ENCODE measurements at places on chromosomes 5 and 9.

DNA sequence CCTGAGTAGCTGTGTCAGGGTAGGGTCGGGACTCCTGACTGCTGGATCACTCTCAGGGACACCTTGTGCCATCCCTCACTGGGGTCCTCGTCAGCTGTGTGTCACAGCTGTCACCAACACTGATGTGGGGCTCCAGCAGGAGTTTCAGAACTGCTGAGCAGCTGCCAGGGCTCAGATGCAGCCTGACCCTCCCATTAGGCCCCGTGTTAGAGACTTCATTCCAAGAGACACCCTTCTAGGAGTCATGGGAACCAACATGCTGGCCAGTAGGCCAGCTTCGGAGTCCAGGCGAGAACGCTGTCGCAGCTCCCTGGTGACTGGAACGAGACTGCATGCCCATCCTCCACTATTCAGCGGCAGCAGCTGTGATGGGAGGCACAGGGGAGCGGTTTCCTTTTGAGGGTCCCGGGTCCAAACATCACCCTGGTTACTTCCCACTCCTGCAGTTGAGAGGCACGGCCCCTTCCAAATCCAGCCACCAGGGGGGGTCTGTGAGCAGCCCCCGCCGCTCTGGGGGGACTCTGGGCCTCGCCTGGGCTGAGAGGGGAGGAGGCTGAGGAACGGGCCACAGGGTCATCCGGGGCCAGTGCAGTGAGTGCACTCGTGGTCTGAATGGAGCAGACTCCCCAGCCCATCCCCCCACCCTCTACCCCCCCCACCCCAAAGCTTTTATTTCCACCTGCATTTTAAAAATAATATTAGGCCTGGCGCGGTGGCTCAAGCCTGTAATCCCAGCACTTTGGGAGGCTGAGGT, 12.6 kb upstream of the TCF7 start:
- DNase-seq, result peak; percentile 34

- DNase-seq, result no peak
These were observed 289.4 kb downstream of the EFNA5 start for GRCh38 chr5:107381189-107381856.

GRCh38 chr5:73954381-73954780, 328.4 kb downstream of the ARHGEF28 start:
- DNase-seq, result no peak

DNA sequence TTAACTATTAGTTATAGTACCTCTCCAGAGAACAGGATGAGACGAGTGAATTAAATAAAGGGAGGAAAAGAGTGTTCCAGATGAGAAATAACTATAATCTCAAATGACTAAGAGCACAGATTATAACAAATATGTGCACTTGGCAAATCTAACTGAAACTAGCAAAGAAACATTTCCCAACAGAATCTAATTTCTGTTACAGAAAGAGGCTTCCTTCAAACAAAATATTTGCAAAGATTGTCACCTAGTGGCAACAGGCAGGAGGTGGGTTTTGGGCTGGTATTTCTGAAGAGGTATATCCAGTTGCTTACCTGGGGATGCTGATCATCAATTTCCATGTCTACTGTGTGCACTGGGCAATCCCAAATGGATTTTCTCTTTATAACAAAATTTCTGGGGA, 5.6 kb upstream of the SPDL1 start:
- DNase-seq, result no peak

DNA sequence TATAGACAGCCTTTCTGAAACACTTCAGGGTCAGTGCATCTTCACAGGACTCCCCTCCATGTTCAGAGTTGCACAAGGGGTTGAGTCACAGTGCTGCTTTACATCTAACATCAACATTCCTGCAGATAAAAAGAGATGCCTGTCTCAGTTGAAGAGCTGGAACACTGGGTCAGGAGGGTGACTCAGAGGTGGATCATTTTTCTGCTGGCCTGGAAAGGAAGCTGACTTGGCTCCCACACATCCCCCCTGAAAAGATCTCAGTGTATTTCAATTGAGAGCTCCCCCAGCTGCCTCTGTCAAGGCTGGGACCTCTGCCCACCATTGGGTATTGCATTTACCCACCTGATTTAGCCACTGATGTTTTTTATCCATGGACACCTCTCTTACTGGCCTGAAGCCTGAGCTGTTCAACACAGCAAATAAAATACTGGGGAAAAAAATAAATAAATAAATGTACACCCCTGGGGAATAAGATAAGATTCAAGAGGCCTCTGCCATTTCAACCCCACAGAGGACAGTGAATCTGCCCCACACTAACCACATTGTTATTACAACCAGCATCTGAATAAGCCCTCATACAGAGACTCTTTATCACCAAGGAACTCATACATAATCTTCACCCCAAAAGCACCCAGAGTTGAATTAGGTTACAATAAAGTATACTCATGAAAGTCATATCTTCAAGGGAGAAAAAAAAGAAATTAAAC, 716.4 kb downstream of the SEMA5A start:
- DNase-seq, result no peak

DNA sequence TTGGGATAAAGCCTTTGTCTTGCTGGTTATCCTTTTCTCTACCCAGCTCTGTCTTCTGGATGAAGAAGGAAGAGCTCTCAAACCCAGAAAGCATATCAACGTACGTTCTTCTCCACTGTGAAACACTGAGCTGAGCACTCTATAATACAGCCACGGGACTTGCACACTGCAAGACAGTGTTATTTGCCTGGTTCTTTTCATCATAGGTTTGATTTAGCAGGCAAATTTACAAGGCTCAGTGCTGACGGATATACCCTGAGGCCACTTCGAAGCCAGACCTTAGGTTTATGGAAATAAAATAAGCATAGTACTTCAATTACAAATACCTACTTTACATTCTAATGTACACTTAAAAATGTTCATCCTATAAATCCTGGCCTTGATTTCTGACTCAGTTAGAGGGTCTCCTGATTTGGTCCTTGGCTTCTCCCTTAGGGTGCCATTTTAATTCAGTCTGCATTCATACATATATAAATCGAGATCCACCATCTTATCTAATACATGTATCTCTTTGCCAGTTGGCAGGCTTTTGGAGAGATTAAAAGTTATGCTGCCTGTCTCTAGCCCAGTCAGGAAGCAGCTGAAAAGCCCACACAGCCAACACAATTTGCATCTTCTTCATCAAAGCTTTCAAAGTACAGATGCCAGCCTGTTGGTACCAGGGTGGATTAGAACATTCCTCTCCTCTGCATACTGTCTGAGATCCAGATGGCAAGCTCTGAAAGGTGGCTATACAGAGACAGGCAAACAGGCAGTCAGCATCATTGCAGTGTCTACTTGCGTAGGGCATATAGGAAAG, 194.4 kb downstream of the DEPDC1B start:
- DNase-seq, result no peak

- no peak for DNase-seq
These were observed 559.5 kb upstream of the SGCD start for GRCh38 chr5:155767470-155767869.

DNA sequence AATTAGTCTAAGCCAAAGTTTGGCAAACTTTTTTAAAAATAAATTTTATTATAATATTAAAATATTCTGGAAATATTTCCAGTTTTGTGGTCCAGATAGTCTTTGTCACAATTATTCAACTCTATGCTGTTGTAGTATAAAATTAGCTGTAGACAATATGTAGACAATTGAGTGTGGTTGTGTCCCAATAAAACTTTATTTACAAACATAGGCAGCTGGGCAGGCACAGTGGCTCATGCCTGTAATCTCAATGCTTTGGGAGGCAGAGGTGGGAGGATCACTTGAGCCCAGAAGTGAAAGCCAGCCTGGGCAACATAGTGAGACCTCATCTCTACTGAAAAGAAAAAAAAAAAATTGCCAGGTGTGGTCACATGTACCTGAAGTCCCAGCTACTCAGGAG, 150.5 kb upstream of the EPB41L4A start:
- DNase-seq, result no peak
